ENCODE measurements at places on chromosomes 1 and 21. TPM values are rescaled to one million over a fixed set of nuclear protein-coding genes. Genes with fewer than 3 reads are reported as not detected.

MPC2 gene
- polyA plus RNA-seq, result 21.0 TPM

DNA sequence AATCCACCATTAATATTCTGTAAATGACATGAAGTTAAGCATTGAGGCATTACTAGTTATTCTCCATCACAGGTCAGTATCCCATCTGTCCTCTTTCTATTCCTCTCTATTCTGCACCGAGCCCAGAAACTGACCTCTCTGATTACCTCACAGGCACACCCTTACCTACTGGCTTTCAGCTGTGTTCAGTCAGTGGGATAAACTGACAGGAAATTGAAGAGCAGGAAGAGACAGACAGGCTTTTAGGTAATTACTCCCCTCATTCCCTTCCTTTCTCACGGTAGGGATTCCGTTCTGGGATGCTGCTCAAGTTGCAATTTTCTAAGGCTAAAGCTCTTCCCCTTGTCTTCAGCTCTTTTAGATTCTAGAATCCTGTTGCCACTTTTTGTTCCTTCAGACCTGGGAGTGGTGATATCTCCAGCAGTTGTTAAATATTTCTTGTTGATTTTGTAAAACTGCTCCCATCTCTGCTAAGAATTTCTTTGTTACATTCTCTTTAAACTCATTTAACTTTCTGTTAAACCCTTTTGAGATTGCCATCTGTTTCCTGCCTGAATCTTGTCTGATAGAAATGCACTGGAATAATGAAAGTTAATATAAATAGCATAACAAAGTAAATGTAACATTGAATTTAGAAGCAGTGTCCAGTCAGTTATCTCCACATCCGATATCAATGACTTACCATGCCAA lies 1063.4 kb downstream of the PLA2G4A start:
- peaks cover 7% of the 10 kb centered on the region for H3K4me1 ChIP-seq
- DNase-seq, result no peak
- H3K27ac ChIP-seq, result peak overlapping the region; percentile 35
- H3K36me3 ChIP-seq, result no peaks in the 10 kb centered on the region
- no peak overlapping the region for H3K4me3 ChIP-seq

DNA sequence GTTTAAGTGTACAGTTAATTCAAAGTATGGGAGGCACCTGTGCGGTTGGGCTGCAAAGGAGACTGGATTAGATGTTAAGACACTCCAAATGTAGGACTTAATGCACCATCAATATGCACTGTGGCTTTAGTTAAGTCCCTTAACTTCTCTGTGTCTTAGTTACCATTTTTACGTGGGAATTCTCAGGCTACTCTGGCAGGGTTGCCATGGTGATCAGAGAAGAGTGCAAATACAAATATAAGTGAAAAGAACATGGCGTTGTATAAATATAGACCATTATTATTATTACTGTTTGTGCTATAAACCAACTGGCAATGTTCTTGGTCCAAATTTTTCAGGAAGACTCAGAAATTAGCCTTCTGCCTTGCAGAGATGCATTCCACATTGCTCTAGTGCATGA lies 595.6 kb downstream of the NPHP4 start:
- H3K27ac ChIP-seq, result no peak overlapping the region
- H3K4me3 ChIP-seq, result no peak overlapping the region
- H3K36me3 ChIP-seq, result no peaks in the 10 kb centered on the region
- no peak for DNase-seq
- H3K4me1 ChIP-seq, result no peaks in the 10 kb centered on the region
- no peaks in the 10 kb centered on the region for H3K27me3 ChIP-seq

GRCh38 chr1:22806584-22806983 lies 95.9 kb downstream of the EPHB2 start:
- no peak overlapping the region for H3K4me3 ChIP-seq
- peaks cover 52% of the 10 kb centered on the region for H3K4me1 ChIP-seq
- DNase-seq, result no peak
- H3K36me3 ChIP-seq, result no peaks in the 10 kb centered on the region
- H3K27me3 ChIP-seq, result no peaks in the 10 kb centered on the region

DNA sequence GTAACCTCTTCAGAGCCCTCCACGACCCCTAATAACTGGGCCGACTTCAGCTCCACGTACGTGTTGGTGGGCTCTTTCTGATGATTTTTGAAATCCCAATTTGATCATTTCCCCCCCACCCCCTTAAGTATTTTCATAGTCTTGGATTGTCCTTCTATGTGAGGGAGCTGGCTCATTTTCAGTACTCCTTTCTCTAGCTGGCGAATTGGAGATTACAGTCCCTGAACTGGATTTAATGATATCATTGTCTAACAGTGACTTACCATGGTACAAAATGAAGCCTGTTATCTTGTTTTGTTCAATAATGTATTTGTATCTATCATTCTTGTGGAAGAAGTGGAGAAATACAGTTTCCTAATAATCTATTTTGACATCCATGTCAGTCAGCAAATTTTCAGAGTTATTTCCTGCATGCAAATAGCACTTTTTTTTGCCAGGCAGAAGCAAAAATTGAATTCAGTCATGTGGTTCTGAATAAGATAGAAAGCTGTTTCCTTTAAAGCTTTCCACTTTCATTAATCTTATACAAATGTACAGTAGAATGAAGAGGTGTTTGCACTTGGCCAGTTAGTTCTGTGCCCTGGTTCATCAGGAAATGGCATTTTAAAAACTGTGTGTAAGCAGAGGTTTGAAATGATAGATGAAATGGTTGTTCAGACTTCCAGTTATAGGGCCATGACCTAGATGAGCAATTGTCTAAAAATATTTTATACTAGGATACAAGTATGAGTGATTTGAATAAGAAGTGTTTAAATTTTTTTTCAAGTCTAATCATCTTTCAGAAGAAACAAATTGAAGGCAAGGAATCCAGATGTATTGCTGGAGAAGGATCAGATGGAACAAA lies 104.2 kb downstream of the ATP5PO start:
- no peak for DNase-seq
- H3K36me3 ChIP-seq, result peaks cover 13% of the 10 kb centered on the region
- no peaks in the 10 kb centered on the region for H3K27me3 ChIP-seq

DNA sequence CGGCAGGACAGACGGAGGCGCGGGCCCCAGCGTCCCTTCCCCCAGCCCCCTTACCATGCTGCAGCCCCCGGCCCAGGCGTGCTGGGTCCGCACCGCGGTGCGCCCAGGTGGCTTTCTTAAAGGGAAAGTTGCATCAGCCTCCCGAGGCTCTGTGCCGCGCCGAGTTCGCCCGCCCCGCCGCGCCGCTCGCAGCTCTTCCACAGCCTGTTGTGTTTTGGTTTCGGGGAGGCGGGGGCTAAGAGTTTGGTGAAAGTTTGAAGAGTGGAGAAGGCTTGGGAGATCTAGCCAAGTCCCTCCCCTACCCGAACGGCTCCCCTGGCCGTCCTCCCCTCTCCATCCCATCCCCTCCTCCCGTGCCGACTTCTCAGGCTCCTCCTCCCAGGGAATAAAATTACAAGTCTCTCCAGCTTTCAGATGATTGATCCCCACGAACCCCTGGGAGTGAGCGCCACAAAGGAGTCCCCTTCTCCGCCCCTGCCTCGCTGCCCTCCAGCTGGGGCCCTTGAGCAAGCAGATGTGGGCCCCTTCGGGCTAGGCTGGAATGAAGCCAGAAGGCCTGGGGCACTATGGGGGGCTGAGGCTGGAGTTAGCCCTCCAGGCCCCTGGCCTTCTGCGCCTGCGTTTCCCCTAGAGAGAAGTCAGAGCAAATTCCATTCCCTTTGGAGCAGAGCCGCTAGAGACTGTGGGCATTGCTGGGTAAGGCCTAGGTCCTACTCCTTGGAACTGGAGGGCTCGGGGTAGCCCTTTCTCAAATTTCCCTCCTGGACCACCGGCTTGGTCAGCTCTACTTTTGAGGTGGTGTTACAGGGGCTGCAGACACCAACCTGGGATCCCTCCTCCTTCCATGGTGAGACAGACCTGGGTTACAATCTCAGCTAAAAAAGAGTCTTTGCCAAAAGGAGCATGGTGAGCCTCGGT lies at the start of gene SLC6A9:
TSS of gene SLC6A9 (minus strand) at position 211 of the 918 bp plus-strand sequence. CDS start 7,185 bp downstream, outside the sequence.
- no peaks in the 10 kb centered on the region for H3K27me3 ChIP-seq
- H3K4me1 ChIP-seq, result peaks cover 17% of the 10 kb centered on the region
- H3K4me3 ChIP-seq, result peak within 1 kb of the TSS; percentile 82

IFI6 gene
- 29.0 TPM for polyA plus RNA-seq

- H3K27ac ChIP-seq, result no peak overlapping the region
- no peak overlapping the region for H3K4me3 ChIP-seq
- H3K36me3 ChIP-seq, result no peaks in the 10 kb centered on the region
- peaks cover 16% of the 10 kb centered on the region for H3K27me3 ChIP-seq
These were observed 62.0 kb downstream of the SYT6 start for GRCh38 chr1:114091711-114092110.

DNA sequence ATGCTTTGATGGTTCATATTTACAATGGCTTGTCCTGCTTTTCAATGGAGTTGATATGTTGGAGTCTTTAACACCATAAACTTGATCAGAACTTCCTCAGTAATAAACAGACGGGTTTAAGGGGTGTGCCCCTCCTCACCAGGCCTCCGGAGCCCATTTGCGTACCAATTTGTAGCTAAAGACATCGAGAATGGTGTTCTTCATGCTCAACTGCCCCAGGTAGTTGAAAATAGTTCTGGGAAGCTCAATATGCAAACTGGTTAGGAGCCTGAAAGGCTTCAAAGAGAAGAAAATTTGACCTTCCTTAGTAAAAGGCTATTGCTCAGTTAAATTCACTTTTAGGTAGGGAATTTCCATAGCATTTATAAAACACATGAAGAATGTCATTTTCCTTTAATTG lies 68.1 kb upstream of the RRP15 start:
- no peaks in the 10 kb centered on the region for H3K4me1 ChIP-seq
- no peaks in the 10 kb centered on the region for H3K27me3 ChIP-seq
- H3K36me3 ChIP-seq, result no peaks in the 10 kb centered on the region

PAQR6 gene
- polyA plus RNA-seq, result 2.4 TPM

GBP3 gene
- 13.7 TPM for polyA plus RNA-seq
